ENCODE measurements at places on chromosomes 5 and 9. TPM values are rescaled to one million over a fixed set of nuclear protein-coding genes. Genes with fewer than 3 reads are reported as not detected.
A peak's percentile ranks its signal among the peaks of the same experiment; 100 is the strongest.

TMEM171 gene
- total RNA-seq = not detected

DNA sequence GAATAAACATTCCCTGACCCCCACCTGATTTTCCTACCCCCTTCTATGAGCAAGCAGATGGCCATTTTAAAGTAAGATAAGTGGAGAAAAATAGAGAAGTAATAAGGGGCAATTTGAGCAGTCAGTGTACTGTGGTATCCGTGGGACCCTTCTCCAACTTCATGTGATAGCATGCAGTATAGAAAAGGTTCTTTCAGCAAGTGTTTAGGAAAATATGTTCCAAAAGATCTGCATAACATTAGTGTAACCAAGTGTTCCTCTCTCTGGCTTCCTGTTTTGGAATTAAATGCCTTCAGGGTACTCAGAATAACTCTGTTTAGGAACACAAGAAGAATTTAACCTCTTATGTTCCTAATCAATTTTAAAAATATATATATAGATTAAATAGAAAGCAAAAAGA lies 134.9 kb downstream of the ATG10 start:
- no peak for DNase-seq
- H3K27ac ChIP-seq = peak overlapping the region; percentile 81
- no peaks in the 10 kb centered on the region for H3K36me3 ChIP-seq
- H3K4me1 ChIP-seq = peaks cover 10% of the 10 kb centered on the region

DNA sequence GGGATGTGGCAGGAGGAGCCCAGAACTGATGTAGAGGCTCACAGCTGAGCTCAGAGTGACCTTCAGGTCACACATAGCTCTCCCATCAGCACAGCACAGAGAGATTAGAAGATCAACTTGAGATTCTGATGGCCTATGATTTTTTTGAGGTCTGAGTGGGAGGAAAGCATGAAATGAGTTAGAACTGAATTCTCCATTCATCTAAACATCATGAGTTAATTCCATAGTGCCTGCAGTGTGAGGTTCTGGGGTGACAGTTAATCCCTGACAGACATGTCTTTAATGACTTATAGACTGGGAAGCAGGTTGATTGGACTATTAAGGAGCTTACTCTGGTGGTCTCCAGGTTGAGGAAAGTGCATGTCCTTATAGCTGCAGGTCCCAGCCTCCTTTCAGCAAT lies 22.4 kb downstream of the SLC22A5 start:
- H3K27ac ChIP-seq = no peak overlapping the region
- H3K4me1 ChIP-seq = peaks cover 14% of the 10 kb centered on the region
- no peaks in the 10 kb centered on the region for H3K36me3 ChIP-seq
- DNase-seq = no peak
- H3K4me3 ChIP-seq = no peak overlapping the region
- H3K27me3 ChIP-seq = no peaks in the 10 kb centered on the region

DNA sequence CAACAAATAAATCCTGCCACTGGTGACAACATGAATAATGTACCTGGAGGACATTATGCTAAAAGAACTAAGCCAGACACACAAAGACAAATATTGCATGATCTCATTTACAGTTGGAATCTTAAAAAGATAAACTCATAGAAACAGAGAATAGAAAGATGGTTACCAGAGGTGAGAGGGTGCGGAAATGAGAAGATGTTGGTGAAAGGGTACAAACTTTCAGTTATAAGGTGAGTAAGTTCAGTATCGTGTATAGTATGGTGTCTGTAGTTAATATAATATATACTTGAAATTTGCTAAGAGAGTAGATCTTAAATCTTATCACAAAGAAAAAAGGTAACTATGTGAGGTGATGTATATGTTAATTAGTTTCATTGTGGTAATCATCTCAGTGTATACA lies 63.3 kb downstream of the PRRC1 start:
- H3K27me3 ChIP-seq = no peaks in the 10 kb centered on the region
- no peak overlapping the region for H3K4me3 ChIP-seq
- H3K27ac ChIP-seq = no peak overlapping the region

- no peaks in the 10 kb centered on the region for H3K4me1 ChIP-seq
- no peak overlapping the region for H3K27ac ChIP-seq
- no peak overlapping the region for H3K4me3 ChIP-seq
- H3K36me3 ChIP-seq = no peaks in the 10 kb centered on the region
- H3K27me3 ChIP-seq = no peaks in the 10 kb centered on the region
These were observed 21.1 kb upstream of the TMEM174 start for GRCh38 chr5:73151766-73152410.

- H3K4me3 ChIP-seq = no peak overlapping the region
- peak overlapping the region; percentile 42 for H3K27ac ChIP-seq
- H3K4me1 ChIP-seq = peaks cover 32% of the 10 kb centered on the region
- H3K36me3 ChIP-seq = peaks cover 6% of the 10 kb centered on the region
These were observed 70.3 kb downstream of the COL27A1 start for GRCh38 chr9:114225561-114226212.

DNA sequence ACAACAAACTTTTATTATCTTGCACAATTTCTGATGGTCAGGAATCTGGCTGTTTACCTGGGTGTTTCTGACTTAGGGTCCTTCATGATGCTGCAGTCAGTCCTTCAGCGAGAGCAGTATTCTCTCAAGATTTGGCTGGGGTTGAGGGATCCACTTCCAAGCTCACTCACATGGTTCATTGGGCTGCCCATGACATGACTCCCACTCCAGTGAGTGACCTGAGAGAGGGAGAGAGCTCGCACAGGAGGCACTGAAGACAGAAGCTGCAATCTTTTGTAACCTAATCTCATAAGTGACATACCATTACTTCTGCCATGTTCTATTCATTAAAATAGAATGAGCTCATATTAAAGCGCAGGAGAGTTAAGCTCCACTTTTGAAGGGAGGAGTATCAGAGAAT lies 212.6 kb downstream of the SPATA31D1 start:
- no peaks in the 10 kb centered on the region for H3K4me1 ChIP-seq
- H3K36me3 ChIP-seq = no peaks in the 10 kb centered on the region
- H3K27me3 ChIP-seq = no peaks in the 10 kb centered on the region
- no peak for DNase-seq
- H3K4me3 ChIP-seq = no peak overlapping the region
- H3K27ac ChIP-seq = no peak overlapping the region

DNA sequence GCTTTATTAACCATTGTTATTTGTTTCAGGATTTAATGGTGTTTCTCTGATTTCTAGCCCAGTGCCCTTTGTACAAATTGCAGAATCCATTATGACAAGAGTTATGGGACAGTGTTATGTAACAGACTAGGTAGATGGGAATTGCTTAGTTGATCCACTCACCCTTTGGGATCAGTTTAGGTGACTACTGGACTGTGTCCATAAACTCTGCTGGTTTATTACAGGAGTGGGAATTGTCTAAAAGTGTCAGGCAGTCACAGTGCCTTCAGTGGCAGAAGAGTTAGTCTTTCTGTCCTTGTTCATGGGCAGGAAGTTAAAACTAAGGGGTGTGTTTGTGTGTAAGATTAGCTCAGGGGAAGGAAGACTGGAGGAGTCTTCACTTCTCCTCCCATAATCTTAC lies 29.3 kb downstream of the RCL1 start:
- H3K4me3 ChIP-seq = no peak overlapping the region
- H3K27me3 ChIP-seq = no peaks in the 10 kb centered on the region
- peaks cover 4% of the 10 kb centered on the region for H3K4me1 ChIP-seq
- peak overlapping the region; percentile 54 for H3K27ac ChIP-seq
- H3K36me3 ChIP-seq = peaks cover under 1% of the 10 kb centered on the region
